Inflammatory macrophage treated with lipopolysaccharide for 4 hours (primary cell): ENCODE measurements at places on chromosomes 2 and 18.

GRCh38 chr2:229909090-229909489, 12.7 kb downstream of the TRIP12 start:
- DNase-seq, result no peak

- no peak for DNase-seq
These were observed 82.9 kb downstream of the POLR1A start for GRCh38 chr2:86022661-86023365.

- DNase-seq, result no peak
These were observed 60.8 kb downstream of the KIF5C start for GRCh38 chr2:148935791-148936190.

DNA sequence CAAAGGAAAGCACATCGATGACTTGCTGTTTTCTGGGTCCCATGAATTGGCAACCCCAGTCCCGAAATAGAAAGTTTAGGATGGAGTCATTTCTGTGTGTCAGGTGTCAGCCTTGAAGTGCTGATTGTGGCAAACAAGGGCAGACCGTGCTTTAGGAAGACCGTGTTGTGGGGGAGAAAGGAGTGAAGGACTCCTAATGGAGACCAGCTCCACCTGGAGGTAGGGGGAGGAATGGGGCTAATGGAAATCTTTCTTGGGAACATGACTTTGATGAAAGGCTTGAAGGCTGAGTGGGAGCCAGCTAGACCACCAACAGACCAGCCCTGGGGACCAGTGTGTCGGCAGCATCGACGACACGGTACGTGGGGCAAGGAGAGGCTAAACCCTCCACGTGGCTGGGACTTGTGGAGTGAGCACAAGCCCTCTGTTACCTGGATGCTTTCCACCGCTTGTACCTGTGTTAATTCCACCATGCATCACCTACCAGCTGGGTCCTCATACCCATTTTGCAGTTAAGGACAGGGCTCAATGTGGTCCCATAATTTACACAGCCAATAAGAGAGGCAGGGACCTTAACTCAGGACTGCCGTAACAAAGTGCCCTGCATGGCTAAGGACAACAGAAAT, 104.2 kb downstream of the SH3BP4 start:
- DNase-seq, result peak; percentile 30

- no peak for DNase-seq
These were observed 1345.1 kb downstream of the SUCLG1 start for GRCh38 chr2:83113953-83114352.

DNA sequence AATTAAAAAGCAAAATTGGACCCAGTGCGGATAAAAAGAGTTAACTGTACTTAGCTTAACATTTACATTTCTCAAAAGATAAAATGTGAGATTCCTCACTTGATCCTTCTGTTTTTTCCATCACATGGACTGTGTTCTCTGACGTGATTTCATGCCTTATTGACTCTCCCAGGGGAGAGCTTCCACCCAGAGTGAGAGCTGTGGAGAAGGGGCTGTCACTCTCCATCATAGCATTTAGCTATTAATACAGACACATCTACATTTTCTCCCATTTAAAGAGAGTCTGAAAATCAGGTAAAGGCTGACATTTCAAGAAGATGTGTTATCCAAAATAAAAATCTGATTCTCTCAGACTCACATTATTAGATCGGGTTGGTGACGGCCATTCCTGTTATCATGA, 493.8 kb downstream of the FBXO15 start:
- no peak for DNase-seq

GRCh38 chr18:24080861-24081260, 58.0 kb upstream of the CABYR start:
- no peak for DNase-seq

DNA sequence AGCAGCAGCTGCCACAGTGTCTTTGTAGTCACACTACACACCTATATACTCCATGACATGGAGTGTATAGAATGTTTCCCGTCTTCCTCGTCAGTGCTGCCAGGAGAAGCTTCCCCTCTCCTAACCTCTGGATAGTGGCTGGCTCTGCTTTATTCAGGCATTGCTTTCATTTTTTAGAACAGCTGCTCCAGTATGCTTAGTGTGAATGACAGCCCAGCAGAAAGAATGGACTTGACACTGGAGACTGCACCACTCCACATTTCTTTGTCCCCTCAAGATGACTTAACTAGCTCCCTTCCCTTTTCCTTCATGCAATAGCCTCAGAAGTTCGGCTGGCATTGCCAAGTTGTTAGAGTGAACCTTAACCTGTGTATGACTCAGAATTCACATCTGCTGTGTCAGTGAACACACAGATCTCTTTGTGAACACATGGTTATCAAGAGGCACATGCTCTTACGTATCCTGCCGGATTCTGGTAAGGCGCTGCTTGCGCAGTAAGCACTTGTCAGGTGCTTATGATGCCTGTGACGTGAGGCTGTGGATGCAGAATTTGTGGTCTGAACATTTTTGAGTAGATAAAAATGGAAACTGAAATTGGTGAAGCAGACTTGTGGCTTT, 73.9 kb downstream of the NEDD4L start:
- DNase-seq, result peak; percentile 88

DNA sequence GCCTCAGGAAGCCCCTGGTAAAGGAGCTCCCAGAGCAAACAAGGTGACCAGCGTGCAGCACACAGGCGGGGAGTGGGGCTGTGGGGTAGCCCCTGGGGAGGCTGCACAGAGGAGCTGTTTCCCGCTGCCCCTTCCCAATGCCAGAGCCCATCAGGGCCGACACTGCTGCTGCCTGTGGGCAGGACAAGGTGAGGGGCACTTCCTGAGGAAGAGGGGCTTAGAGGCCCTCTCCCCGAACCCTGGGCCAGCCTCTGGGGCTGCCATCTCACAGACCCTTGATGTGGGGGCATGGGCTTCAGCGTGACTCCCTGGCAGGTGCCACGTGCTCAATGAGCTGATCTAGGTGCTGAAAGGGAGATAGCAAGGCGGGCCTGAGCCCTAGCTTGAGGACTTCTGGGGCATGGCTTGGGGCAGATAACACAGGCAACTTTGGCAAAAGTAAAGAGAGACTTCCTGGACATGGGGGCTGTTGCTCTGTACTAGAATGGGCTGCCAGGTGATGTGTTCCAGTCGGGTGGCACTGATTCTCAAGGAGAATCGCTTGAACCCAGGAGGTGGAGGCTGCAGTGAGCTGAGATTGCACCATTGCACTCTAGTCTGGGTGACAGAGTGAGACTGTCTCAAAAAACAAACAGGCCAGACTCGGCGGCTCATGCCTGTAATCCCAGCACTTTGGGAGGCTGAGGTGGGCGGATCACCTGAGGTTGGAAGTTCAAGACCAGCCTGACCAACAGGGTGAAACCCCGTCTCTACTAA, 9.9 kb upstream of the KLF11 start:
- DNase-seq, result no peak

GRCh38 chr18:39347701-39348100, 1782.1 kb upstream of the CELF4 start:
- no peak for DNase-seq

DNA sequence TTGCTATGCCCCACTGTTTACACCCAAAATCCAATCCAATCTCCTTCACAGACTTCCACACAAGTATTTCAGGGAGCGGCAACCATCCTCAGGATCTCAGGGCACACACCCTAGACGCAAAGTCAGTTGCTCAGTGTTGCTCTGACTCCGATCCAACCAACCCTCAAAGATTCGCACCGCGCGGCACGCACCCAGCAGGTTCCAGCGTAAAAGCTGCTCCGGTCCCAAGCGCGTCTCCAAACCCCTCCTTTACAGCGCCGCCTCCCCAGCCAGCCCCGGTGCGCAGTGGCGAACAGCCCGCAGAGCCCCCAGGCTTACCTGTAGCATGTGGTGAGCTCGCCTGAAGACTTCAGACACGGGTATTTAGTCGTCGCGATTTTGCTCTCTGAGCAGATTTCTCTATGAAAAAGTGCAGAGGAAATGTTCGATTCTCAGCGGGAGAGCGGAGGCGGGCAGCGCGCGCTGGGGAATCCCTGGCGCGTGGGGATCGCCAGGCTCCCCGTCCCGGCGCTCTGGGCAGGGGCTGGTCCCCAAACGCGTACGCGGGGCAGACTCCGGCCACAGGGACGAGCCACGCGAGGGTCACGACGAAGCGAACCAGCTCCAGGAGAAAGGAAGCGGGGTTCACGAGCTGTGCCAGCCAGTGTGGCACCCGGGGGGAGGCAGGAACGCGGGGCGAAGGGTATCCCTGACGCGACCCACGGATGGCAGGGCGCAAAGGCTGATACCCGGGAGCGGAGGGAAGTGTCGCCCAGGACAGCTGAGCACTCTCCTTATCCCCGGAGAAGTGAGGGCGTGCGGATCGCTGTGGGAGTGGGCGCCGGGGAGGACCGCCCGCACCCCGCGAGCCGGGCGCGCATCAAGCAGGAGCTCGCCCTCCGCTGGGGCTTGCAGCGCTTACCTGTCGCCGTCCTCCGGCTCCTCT, 650 bp downstream of the CCBE1 start:
- DNase-seq, result no peak
